ENCODE measurements at places on chromosomes 12 and 14.

- no peak for DNase-seq
Observed at GRCh38 chr12:3319723-3320492, 171.1 kb upstream of the PRMT8 start.

GRCh38 chr12:11085419-11085818 lies 6.7 kb downstream of the TAS2R43 start:
- no peak for DNase-seq

DNA sequence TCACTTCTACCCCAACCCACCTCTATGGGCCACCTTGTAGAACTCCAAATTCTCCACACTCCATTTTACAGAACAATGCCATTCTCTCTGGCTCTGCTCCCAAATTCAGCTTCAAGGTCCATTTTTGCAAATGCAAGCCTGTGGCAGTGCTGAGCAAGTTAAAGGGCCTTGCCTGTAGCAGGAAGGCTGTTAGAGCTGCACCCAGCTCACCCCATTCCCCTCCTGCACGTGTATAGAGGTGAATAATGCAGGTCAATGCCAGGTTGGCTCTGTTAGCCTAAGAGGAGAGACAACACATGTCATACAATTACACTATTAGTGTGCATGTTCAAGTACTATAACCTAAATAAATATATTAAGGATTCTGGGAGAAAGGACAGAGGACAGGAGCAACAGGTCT lies 120.4 kb downstream of the TBX5 start:
- no peak for DNase-seq

- no peak for DNase-seq
Observed at GRCh38 chr12:77161944-77162343, 96.6 kb upstream of the E2F7 start.

DNA sequence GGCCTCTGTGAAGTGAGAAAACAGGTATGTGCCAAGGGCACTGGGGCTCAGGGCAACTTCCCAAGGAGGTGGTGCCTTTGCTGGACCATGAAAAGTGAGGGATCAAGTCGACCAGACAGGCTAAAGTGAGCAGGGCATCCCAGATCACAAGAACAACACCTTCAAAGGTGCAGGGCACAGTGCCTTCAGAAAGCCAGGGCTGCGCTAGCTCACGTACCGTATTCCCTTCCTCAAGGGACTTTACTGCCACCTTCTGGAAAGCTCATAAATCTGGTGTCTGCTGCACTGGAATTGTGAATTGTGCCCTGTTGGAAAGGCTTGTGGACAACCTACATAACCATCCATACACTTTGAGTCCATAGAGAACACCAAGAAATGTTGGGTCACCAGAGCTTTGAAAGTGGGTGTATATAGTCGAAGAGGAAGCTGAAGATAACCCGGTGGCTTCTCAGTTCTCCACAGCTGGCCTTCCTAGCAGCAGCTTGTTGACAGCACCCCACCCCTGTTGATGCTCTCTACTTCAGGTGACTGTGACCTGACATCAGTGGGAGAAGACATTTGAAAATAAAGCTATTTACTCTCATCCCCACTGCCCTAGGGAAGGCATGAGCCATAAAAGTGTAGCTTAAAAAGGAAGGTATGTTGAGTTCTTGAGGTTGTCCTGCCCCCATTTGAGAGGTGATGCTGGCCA lies 24.5 kb downstream of the FIGNL2 start:
- peak; percentile 12 for DNase-seq

- DNase-seq: no peak
Observed at GRCh38 chr12:976644-977043, 14.4 kb upstream of the ERC1 start.

DNA sequence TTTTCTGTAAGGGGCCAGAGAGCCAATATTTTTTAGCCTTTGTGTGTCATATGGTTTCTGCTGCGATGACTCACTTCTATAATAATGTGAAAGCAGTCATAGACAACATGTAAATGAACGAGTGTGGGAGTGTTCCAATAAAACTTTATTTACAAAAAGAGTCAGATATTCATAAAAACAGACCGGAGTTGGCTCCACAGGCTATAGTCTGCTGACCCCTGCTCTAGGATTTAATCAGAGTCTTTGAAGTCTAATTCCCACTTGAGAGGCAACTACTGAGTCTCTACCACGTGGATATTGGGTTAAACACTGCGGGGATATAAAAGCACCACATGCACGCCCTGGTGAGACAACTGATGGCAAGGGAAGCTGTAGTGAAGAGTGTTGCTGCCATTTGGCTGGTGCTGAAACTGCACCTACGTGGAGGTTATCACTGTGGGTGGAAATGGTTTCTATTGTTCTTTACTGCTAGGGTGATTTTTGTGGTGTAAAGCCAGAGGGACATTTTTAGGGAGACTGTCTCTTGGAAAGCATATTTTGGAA lies 3.6 kb upstream of the NINJ2 start:
- no peak for DNase-seq

GRCh38 chr14:51398898-51399297 lies 158.9 kb downstream of the TMX1 start:
- DNase-seq: no peak

DNA sequence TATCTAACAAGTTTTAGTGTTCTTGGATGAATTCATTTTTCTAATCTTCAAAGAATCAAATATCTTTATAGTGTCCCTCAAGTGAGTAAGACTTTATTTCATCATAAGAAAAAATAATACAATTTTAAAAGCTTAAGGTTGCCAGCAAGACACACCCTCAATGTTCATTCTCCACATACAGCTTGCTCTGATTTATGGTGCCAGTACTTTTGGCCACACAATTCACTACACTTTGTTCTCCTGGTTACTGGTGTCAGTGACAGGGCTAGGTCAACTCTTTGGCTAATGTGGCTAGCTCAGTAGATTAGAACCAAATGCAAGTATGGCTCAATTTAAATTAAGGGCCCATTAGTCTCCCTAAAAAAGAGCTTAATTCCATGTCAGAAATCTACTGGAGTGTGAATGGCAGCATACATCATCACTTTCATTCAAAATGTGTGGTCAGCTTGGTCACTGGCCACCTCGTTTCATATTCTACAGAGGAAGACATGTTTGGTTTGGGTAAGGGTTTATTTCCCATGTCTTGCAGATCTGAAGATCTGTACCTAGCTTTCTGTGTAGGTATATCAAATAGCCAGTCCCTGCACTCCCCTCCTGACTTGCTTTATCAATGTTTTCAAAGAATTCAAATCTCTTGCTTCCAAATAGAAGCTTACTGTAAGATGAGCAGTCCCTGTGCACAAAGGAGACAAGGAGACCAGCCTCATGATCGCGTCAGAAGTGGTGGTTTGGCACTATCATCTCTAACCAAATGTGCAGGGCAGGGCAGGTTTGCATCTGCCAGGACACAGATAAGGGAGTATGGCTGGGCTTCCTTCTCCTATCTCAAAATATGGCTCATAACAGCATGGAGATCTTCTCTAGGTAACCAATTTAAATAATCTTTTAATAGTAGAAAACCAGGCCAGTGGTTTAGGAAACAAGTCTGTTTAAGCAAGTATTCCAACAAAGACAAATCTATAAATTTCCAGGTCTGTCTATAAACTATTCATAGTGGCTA lies 31.3 kb downstream of the HECTD4 start:
- DNase-seq: no peak

DNA sequence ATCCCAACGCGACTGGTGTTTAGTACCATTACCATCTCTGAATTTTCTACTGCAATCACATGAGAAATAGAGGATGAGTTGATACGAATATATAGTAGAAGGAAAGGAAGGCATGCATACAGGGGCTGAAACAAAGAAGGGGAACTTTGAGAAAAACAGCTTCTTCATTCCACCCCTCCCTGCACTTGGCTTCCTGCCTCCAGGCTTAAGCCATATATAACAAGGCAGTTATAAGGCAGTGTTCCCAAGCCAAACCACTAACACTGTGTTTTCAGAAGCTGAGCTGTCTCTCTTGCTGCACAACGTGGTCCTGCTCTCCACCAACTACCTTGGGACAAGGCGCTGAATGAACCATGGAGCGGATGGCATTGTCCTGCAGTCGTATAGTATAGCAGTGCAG lies 11.0 kb downstream of the LETMD1 start:
- DNase-seq: no peak

- no peak for DNase-seq
Observed at GRCh38 chr12:54689034-54689372, 40.8 kb upstream of the DCD start.

- no peak for DNase-seq
Observed at GRCh38 chr12:84136862-84137367, 775.7 kb downstream of the SLC6A15 start.
